ENCODE measurements at places on chromosomes 2 and 18. TPM values are rescaled to one million over a fixed set of nuclear protein-coding genes. Genes with fewer than 3 reads are reported as not detected.
A peak's percentile ranks its signal among the peaks of the same experiment; 100 is the strongest.

GRCh38 chr18:38575023-38575422, 1009.4 kb upstream of the CELF4 start:
- no peaks in the 10 kb centered on the region for H3K27me3 ChIP-seq
- H3K4me1 ChIP-seq = no peaks in the 10 kb centered on the region
- H3K27ac ChIP-seq = no peak overlapping the region
- H3K4me3 ChIP-seq = no peak overlapping the region
- no peak for DNase-seq

- no peaks in the 10 kb centered on the region for H3K36me3 ChIP-seq
- peaks cover 5% of the 10 kb centered on the region for H3K27me3 ChIP-seq
- DNase-seq = no peak
- H3K27ac ChIP-seq = no peak overlapping the region
- H3K4me1 ChIP-seq = no peaks in the 10 kb centered on the region
Observed at GRCh38 chr2:227205701-227206100, 41.3 kb downstream of the COL4A3 start.

DNA sequence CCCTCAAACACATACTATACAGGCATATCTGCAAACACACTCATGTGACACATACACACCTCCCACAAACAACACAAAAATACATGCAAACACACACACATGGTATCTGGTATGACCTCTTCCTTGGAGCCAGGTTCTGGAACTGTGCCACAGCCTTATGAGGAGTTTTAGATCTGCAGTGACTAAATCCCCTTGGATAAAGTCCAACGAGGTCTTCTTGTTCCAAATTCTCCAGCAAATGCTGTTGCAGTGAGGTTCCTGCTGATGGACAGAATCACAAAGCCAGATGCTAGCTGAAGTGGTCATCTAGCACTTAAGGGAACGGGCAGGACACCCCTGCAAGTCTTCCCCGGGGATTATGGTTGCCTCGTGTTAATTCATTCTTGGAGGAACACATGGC, 54.5 kb upstream of the DAPL1 start:
- no peaks in the 10 kb centered on the region for H3K36me3 ChIP-seq
- H3K27me3 ChIP-seq = peaks cover 32% of the 10 kb centered on the region
- no peaks in the 10 kb centered on the region for H3K4me1 ChIP-seq
- peak; percentile 81 for DNase-seq
- H3K27ac ChIP-seq = no peak overlapping the region
- no peak overlapping the region for H3K4me3 ChIP-seq

TUBA3E gene
- not detected for total RNA-seq

DES gene
- 4.3 TPM for total RNA-seq

DNA sequence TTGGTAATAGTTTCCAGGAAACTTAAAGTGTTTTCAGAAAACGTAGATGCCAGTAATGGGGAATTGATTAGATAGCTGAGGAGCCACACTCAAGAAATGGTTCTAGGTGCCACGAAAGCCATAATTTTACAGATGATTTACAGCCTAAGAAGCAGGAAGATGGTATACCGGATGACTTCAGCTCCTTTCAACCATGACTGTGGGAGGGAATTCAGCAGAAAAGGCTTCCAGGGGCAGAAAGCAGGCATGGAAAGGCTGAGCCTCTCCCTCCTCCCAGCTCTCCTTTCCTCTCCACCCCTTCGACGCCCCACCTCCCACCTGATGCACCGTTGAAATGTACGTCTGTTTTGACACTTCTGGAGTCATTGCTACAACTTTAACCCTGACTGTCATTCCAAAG, 68.6 kb upstream of the SMIM21 start:
- H3K27ac ChIP-seq = no peak overlapping the region
- no peaks in the 10 kb centered on the region for H3K36me3 ChIP-seq
- no peak overlapping the region for H3K4me3 ChIP-seq
- DNase-seq = no peak

MC4R gene
- 0.28 TPM for total RNA-seq

POU3F3 gene
- total RNA-seq = not detected
